ENCODE measurements at places on chromosomes 13 and 19. TPM values are rescaled to one million over a fixed set of nuclear protein-coding genes. Genes with fewer than 3 reads are reported as not detected.

Gene FAM216B
- total RNA-seq: 2.9 TPM

Gene ZNF575
- 0.27 TPM for total RNA-seq

Gene COG3
- 48.5 TPM for total RNA-seq

Gene KIR2DL1
- total RNA-seq: not detected

Gene C19orf73
- total RNA-seq: 1.5 TPM

Measured in cerebellum (tissue), 4 donors.